ENCODE measurements at places on chromosomes 7 and 10.

DNA sequence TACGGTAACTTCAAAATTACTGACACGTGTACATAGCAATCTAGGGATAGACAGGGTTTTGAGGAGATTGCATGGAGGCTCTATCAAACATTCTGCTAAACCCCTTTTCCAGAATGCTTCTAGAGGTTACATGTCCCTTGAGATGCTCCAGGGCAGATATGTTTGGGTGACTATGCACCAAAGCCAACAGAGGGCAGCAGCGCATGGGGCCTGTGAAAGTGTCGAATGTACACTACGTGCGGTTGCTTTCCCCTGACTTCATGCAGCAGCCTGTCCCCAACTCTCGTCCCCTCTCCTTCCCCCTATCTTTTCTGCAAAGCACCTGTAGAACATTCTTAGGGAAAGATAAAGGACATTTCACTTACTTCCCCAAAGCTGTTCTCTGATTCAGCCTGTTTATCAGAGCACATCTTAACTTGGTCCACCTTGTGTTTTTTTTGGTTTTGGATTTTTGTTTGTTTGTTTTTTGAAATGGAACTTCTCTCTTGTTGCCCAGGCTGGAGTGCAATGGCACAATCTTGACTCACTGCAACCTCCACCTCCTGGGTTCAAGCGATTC lies 90.2 kb downstream of the UBE3C start:
- DNase-seq = peak; percentile 42

GRCh38 chr10:88064608-88065382 lies 201.4 kb downstream of the PTEN start:
- no peak for DNase-seq

GRCh38 chr10:127996586-127996985 lies 89.7 kb downstream of the PTPRE start:
- no peak for DNase-seq

DNA sequence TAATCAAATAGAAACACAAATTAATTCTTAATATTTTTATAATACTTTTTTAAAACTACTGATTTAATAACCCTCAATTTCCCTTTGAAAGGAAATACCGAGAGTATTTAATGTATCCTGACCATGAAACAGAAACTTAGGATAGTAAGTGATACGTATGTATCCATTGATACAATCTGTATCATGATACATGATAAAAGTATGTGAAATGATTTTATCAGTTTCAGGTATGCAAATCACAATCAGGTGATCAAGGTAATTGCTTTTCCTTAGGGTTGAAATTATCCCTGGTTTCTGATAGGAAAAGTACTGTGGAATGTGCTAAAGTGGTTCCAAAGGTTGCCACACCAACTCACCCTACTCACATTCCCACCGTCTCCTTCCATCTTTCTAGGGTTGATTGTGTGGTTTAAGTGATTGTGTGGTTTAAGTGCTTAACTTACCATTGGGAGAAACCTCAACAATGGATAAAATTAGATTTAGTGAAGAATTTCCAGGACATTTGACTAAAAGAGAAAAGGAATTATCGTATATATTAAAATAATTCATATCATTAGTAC lies 138.3 kb downstream of the LRRN3 start:
- DNase-seq = no peak

DNA sequence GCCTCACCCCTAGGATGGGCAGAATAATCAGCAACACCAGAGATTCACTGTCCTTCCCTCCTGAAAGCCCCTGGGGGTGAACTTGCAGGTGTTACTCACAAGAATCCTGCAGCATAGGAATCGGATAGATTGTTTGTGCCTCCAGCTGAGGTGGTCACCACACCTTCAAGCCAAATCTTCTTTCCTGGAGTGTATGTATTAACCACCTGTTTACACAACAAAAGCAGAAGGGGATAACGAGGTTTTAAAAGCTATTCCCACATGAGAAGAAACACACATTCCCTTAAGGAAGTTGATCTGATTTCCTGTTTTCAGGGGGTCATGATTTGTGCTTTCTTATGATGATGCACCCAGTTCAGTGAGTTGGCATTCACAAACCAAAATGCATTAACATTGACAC lies 173.8 kb upstream of the HPS1 start:
- no peak for DNase-seq

All from ACHN (cell line).